ENCODE measurements at places on chromosomes 3 and 15.
A peak's percentile ranks its signal among the peaks of the same experiment; 100 is the strongest.

GRCh38 chr3:195131176-195131575, 139.8 kb downstream of the XXYLT1 start:
- no peak for DNase-seq

DNA sequence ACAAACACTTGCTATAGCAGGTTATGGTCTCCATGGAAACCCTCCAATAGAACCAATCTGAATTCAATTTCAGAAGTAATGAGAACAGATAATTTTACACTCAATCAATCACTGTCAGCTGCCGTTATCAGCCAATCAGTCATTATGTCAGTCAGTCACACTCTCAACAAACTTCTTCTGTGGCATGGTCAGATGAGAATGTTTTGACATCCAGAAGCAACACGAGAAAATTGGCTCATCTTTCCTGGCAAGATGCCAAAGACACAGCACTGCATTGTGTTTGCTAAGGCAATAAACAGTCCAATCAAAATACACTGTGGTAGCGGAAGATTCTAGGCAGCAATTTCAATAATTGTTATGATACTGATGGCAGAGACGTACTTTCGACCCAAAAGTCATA, 190.7 kb downstream of the RORA start:
- DNase-seq: no peak

GRCh38 chr3:45442679-45443253, 54.4 kb downstream of the LARS2 start:
- DNase-seq: no peak

- DNase-seq: no peak
Observed at GRCh38 chr15:22881739-22882440, 43.4 kb downstream of the NIPA2 start.

DNA sequence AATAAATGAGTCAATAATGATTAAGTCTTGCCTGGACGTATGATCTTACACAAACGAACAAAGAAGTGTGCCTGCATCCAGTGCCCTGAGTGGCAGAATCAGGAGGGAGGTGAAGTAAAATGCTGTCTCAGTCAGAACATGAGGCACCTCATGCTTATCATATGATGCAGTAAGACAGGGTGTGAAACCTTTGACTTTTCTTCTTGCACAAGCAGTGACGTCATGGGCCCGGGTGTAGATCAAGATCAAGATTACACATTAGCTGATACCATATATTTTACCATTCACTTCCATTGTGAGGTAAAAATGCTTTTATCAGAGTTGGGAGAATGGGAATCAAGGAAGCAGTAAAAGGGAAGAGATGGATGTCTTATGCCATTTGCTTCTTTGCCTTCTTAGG, 291.6 kb upstream of the PLSCR5 start:
- DNase-seq: no peak

DNA sequence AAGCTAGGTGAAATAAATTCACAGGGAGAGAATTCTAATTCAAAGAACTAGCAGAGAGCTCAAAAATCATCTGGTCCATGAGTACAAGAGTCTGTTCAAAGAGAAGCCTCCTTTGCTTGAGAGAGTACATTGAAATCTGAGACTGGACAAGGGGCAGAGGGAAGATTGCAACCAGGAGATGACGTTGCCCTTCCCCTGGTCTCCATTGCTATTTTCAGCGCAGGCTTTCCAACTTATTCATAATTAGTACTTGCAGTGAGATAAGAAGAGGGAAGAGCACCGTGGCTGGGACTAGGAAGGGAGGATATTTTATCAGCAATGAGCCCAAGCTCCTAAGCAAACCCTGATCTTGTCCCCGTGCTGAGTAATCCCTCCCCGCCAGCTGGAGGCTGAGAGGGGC, 251.8 kb upstream of the RORA start:
- no peak for DNase-seq

DNA sequence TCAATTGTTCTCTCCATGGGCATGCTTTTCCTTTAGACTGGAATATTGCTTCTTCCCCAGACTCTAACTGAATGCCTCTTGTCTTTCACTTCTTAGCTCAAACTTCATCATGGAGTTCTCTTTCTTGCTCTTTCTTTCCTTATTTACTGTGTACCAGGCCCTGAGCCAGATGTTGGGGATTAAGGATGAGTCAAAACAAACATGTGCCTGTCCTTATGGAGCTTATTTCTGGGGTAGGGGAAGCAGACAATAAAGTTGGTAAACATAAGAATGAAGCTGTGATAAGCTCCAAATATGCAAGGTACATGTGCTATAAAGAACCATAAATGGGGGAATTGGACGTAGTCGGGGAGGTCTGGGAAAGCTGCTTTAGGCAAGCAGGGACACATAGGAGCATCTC, 145.8 kb downstream of the ALDH1A2 start:
- DNase-seq: no peak

DNA sequence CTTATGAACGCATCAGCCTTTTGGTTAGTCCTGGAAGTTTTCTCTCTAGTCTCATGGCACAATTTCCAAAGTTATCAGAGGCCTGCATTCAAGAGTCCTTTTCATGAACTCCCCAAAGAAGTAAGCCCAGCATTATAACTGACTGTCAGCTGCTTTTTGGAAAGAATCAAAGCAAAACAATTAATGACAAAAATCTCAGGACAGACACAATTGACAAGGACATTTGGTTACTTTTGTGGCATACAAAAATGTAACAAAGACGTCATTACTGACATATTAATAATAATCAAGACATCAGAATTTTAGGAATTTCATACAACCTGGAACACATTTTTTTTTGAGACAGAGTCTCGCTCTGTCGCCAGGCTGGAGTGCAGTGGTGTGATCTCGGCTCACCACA, 21.2 kb downstream of the KATNBL1 start:
- no peak for DNase-seq

DNA sequence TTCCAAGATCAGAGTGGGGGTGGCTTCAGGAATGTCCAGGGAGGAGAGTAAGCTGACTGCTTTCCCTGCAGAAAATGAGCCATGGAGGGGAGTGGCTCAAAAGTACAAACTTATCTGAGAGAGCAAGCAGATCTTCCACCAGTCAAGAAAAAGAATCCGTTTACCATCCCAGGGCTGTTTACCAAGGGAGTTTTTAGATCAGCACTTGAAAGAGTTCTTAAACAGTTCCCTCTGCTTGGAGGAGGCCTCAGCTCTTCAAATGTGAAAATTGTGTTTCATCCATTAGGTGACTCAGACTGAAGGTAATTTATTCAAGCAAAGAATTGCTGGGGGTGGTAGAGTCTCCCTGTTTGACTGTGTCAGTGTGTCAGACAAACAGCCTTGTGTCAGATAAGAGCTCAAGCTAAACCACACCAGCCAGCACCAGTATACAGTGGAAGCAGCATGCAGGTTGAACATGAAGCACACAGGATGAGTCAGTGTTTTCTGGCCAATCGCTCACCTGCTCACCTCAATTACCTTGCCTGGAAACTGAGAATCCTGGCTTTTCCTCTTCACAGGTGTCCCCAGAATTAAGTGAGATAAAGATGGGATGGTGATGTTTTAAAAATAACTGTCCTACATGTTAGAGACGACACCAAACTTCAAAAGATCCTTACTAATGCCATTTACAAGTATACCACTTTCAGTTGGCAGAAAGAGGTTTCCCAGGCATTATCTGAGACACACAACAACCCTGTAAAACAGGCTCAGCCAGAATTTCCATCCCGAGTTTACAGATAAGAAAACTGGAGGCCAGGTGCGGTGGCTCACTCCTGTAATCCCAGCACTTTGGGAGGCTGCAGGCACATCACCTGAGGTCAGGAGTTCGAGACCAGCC, 21.7 kb downstream of the SH3BP5 start:
- peak; percentile 82 for DNase-seq

GRCh38 chr3:177158461-177158860, 38.8 kb downstream of the TBL1XR1 start:
- peak; percentile 18 for DNase-seq

DNA sequence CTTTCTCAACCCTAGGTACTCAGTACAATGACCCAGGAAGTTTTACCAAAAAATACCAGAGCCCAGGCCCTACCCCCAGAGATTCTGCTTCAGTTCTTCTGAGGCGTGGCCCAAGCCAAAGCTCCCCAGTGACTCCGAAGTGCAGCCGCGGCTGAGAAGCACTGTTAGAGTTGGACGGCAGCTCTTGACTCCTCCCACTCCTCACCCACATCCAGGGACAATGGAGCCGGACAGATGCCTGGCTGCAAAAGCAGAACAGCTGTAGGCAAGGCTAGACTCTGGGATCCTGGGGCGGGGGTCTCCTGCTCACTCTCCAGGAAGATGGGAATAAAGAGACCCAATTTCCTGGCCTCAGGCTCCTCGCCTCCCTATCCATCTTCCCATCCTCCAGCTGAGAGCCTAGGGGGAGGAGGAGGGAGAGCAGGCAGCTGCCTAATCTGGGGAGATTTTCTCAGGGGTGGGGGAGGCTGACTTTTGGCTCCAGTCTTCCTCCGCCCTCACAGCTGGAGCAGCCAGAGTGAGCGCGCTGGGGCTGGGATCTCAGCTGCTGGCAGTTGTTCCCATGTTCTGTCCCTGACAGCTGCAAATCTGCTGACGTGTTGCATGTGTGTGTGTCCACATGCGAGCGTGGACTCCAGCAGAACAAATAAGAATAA, 223.8 kb downstream of the OPA1 start:
- DNase-seq: no peak

- DNase-seq: peak; percentile 52
Observed at GRCh38 chr15:82045179-82045891, 483 bp downstream of the MEX3B start.

- no peak for DNase-seq
Observed at GRCh38 chr3:135528413-135529015, 437.0 kb upstream of the PPP2R3A start.

DNA sequence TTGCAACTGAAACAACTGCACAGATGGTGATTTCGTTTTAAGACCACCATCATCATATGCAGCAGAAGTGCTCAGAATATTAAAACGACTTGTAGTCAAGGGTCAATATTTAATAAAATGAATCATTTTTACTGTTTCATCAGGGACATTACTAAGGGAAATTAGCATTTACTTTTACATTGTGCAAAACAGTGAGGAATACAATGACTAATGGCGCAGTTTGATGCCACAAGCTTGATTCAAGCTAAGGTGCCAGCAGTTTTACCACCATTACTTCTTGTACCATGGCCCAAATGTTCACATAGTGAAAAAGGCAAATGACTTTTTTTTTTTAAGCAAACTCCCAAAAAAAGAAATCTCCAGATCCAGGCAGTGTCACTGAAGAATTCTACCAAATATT, 277.4 kb upstream of the CHRNA7 start:
- DNase-seq: no peak

DNA sequence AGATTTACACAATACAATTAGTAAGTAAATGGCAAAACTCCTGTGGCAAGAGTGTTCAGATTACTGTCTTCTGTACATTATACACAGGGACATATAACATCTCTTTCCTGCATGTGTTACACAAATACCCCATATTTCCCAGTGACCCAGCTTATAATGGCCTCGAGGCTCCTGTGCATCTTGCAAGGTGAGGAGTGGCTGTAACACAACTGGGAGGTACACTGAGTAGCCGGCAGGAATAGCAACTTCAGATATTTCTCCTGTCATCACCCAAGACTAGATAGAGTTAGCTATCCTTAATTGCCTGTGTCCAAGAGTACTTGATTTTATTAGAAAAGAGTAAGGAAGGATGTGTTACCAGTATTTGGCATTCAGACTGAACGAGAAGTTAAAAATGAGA, 5.6 kb downstream of the GMPS start:
- DNase-seq: no peak

DNA sequence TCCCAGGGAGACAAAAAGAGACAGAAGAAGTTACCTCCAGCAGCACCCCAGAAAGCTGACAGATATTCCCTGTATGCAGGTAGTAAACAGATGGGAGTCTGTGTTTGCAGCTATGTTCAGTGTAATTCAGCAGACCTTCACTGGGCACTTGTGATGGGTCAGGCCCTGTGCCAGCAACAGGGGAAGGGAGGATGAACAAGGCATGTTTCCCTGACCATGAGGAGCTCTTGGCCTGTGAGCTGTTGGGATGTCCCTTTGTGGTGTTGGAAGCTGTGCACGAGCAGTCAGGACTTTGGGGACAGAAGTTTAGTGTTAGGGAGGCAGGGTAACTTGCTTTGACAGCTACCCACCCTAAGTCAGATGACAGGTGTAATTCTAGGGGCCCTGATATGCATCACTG, 106.0 kb upstream of the TRIM42 start:
- no peak for DNase-seq
